Endothelial cell (in vitro differentiated cells): ENCODE measurements at places on chromosomes 4 and X. TPM values are rescaled to one million over a fixed set of nuclear protein-coding genes. Genes with fewer than 3 reads are reported as not detected.

FGFBP2 gene
- not detected for total RNA-seq

DIPK2B gene
- total RNA-seq: 286 TPM

SMR3B gene
- total RNA-seq: 1.1 TPM

WAS gene
- 2.7 TPM for total RNA-seq

SH3BP2 gene
- total RNA-seq: 150 TPM

GPR173 gene
- total RNA-seq: 9.4 TPM

APELA gene
- total RNA-seq: 0.85 TPM

ADH7 gene
- not detected for total RNA-seq

CASP6 gene
- 76.4 TPM for total RNA-seq

TNMD gene
- not detected for total RNA-seq

NXF3 gene
- 1.3 TPM for total RNA-seq

P2RY4 gene
- total RNA-seq: 0.38 TPM

OGT gene
- total RNA-seq: 139 TPM

DOK7 gene
- 0.69 TPM for total RNA-seq

TLR10 gene
- not detected for total RNA-seq

- no peak for DNase-seq
These were observed 80.3 kb downstream of the LNX1 start for GRCh38 chr4:53511014-53511413.

- DNase-seq: no peak
These were observed 18.4 kb downstream of the DCLK2 start for GRCh38 chr4:150096625-150097024.

- peak; percentile 6 for DNase-seq
These were observed 48.2 kb upstream of the PHOX2B start for GRCh38 chr4:41796545-41797210.

- DNase-seq: no peak
These were observed 21.5 kb downstream of the SLC9A7 start for GRCh38 chrX:46737462-46737861.

GRCh38 chr4:20538905-20539304 lies 161.4 kb upstream of the PACRGL start:
- no peak for DNase-seq

- DNase-seq: no peak
These were observed 111.6 kb upstream of the WDR17 start for GRCh38 chr4:175953960-175954521.

DNA sequence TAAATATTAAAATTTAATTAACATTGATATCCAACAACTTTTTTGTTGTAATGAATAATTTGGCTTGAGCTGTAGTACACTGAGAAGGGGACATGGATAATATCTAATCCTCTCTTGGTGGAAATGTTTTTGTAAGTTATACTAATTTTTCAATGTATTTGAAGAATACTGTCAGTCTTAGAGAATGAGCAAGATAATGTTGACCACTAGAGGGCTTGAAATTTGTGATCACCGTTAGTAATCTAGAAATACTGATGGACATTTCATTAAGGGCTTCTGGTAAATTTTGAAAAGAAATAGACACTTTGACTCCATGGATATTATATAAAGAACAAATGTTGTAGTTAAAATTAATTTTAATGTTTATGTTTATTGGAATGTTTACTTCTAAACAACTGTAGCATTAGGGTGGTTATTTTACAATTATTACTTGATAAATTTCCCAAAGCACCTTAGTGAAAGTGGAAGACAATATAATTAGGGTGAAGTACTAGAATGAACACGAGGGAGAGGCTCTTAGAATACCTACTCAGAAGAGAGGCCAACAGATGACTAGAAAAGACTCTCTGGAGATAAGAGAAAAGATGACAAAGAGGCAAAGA lies 20.0 kb upstream of the CAMK2D start:
- DNase-seq: no peak

DNA sequence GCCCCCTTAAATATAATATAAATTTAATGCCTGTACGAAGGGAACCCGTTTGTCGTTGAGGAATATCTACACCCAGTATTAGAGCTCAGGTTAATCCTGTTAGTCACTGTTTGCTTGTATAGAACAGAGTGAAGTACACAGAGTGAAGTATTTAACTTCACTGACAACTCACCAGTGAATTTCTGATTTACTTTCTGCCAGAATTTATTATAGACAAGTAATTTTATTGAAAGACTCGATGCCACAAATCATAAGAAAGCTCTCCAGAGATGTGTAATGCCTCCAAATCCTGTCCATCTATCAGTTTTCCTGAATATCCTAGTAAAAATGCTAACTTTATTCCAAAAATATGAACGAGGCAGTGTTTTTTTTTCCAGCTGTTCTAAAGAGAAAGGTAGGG lies 1.6 kb downstream of the GAB1 start:
- DNase-seq: no peak

- DNase-seq: no peak
These were observed 4.1 kb downstream of the RHOXF1 start for GRCh38 chrX:120111611-120112010.

- DNase-seq: no peak
These were observed 86.7 kb downstream of the PTTG2 start for GRCh38 chr4:38046727-38047489.

DNA sequence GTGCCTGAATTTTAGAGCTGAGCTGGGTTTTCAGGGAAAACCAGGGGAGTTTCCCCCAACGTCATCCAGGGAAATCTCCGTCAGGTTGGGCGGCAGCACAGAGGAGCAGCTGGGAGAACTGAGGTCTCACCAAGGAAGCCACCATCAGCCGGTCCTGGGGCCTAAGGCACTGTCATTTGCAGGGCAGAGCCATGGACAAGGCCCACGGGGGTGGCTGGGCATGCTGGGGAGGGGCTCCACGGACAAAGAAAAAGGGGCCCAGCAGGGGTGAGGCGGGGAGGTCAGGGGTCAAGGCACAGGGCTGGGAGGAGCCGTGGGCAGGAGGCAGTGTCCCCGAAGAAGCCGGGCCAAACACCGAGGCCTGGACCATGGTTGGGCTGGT lies 109.8 kb downstream of the HMX1 start:
- no peak for DNase-seq

- peak; percentile 55 for DNase-seq
These were observed 17.3 kb downstream of the CTPS2 start for GRCh38 chrX:16695079-16695676.
